ENCODE measurements at places on chromosomes 16 and 17.
A peak's percentile ranks its signal among the peaks of the same experiment; 100 is the strongest.

DNA sequence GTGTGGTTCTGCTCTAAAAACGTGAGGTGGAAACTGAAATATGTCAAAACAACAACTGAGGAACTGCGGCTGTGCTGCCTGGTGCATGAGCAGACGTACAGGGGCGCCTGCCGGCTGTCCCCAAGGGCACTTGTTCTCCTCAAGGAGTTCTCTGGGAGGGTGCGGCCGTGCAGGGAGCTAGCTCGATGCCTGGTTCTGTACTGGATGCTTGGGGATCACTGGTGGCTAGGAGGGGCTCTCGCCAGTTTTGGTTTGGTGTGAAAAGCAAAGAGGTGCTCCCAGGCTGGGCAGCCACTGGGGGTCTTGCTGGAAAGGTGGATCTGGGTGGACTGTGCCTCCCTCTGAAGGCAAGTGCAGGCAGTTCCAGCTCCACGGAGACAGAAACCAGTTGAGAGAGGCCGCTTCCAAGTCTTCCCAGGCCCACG is 41.9 kb upstream of the ATP2A3 start:
- DNase-seq = no peak

- DNase-seq = peak; percentile 10
Measured at GRCh38 chr17:6070913-6071511, 833 bp downstream of the WSCD1 start.

- DNase-seq = no peak
Measured at GRCh38 chr17:72661116-72661944, 431.2 kb downstream of the SLC39A11 start.

DNA sequence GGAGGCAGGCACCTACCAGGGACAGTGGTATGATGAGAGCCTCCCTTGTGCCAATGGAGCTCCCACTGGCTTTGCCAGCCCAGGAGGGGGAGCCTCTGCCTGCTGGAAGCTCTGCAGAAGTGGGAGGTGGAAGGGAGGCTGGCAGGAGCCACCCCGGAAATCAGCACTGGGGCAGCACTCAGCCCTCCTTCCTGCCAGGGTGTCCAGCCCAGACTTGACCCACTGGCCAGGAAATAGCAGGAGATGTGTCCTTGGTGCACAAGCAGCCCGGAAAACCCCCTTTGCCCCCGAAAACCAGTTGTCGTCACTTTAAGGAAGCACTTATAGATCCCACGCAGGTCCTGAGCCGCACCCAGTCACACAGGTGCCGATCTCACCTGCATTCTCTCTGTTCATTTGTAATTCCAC is 49.3 kb upstream of the CACNG4 start:
- DNase-seq = no peak

DNA sequence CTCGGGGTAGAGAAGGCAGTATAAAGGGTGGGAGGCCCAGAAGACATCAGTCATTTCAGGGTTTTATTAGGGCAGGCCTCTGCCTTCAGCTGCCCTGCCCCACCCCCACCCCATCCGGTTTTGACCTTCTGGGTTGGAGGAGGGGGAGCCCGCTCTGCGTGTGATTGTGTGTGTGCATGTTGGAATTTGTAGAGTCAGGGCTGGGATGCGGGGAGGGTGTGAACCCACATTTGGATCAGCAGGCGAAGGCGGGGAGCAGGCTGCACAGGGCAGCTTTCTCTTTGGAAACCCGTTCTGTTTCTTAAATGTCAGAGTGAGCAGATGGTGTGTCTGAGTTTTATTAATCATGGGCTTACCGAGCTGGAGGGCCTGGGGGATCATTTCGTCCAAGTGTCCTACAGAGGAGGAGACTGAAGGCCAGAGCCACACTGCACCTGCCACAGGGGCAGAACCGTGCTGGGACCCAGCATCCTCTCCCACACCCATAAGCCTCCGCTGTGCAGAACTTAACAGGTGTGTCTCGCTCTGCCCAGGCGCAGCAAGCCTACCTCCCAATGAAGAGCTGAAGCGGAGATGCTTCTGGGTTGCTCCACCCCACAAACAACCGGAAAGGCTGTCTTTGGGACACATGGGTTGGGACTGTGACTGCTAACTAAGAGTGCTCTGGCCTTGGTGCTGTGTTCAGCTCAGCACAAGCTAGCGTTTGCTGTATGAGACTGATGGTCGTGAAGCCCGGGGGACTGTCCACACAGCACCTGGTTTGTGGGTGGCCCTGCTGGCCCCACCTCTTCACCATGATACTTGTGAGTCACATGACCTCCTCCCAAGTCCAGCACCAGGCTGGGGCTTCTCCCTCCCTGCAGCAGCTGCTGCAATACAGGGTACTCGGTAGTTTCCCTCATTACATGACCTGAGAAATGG is 70.9 kb upstream of the GSE1 start:
- no peak for DNase-seq

GRCh38 chr16:28087140-28087660 is 23.7 kb upstream of the GSG1L start:
- no peak for DNase-seq

GRCh38 chr16:73053364-73054124 is 5.6 kb upstream of the ZFHX3 start:
- no peak for DNase-seq

DNA sequence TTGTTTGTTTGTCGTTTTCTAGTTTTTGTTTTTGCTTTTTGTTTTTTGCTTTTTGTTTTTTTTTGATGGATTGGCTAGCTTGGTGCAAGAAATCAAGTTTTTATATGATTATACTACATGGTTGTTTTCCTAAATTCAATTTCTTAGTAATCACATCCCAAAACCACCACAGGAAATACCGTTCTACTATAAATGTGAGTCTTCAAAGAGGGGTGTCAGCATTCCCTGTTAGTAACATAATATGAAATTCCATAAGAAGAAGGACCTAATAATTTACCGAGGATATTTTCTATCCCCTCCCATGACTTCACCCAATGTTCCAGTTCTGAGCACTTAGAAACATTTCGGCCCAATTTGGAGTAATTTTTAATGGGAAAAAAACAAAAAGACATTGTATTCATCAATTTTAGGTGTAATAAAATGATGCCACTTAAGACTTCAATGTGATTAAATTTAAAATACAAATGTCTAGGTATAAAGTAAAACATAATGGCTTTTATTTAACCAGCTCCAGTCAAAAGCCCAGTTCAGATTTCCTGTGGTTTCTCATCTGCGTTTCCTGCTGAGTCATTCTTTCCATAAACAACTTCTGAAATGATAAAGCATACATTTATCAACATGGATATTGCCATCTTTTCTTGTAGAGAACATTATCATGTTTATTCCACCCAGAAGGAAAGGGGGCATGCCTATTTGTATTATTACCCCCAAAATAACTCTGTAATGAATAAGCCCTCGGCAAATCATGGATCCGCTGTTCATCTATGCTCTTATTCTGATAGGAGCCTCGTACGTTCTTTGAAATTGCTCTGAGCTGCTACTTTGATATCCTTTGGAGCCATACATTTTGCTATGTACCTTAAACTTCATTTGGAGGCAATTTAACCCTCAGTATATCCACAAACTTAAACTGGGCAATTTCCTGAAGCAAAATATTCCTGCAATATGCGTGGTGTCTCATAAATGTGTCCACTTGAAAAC is 28.1 kb downstream of the HSBP1 start:
- DNase-seq = peak; percentile 66

- DNase-seq = no peak
Measured at GRCh38 chr16:66446737-66447136, 19.6 kb downstream of the BEAN1 start.

GRCh38 chr17:74001145-74001544 is 202.3 kb upstream of the RPL38 start:
- no peak for DNase-seq

DNA sequence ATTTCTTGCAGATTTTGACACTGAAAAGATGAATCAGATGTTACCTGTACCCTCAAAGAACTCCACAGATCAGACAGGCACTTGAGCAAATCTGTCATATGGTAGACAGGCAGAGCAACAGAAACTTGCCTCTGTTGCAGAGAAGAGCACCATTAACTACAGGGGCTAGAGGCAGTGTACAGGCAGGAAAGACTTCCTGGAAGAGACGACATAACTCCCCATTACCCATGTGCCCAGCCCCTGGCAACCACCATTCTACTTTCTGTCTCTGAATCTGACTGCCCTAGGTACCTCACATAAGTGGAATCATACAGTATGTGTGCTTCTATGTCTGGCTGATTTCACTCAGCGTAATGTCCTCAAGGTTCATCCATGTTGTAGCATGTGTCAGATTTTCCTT is 15.5 kb downstream of the GFOD2 start:
- no peak for DNase-seq

DNA sequence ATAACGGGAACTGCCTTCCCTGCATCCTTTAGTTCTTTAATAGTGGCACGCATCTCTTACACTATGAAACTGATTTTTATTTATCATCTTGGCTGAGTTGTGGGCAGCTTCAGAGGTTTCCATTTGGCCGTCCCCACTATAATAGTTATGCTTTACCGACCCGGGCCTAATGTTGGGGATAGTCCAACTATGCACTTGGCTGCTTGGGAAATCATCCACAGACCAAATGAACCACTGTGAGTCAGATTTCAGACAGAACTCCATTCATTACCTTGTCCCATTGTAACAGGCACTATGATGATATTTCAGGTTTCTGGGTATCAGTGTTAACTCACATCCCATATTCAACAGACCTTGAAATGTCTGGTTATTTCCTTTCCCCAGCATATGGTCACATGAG is 6.1 kb upstream of the SLFN5 start:
- no peak for DNase-seq

GRCh38 chr17:10031606-10032005 is 126.5 kb upstream of the RCVRN start:
- no peak for DNase-seq

DNA sequence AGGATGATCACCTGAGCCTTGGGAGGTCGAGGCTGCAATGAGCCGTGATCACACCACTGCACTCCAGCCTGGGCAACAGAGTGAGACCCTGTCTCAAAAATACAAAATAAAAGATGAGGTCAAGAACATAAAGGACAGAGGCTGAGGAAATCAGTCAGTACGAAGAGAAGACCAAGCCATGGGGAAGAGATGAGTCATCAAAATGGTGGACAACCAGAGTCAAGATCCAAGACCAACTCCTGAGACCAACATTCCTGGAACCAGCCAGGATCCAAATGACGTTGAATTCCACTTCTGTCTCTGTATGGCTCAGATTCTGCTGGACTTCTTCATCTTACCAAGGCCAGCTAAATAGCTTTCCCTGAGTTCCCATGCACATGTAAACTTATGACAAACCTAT is 44.8 kb upstream of the NOG start:
- no peak for DNase-seq

- DNase-seq = no peak
Measured at GRCh38 chr16:89097392-89097772, 3.7 kb downstream of the ACSF3 start.
